Activated naive CD4-positive, alpha-beta T cell treated with anti-CD3 and anti-CD28 coated beads for 36 hours (primary cell): ENCODE measurements at places on chromosomes 7 and 10. TPM values are rescaled to one million over a fixed set of nuclear protein-coding genes. Genes with fewer than 3 reads are reported as not detected.

Gene CALCR
- not detected for total RNA-seq

Gene BTBD16
- total RNA-seq: not detected

Gene LMOD2
- total RNA-seq: not detected

Gene THSD7A
- not detected for total RNA-seq

Gene BHLHA15
- total RNA-seq: 0.41 TPM

Gene KIF20B
- 67.2 TPM for total RNA-seq

Gene SPDYE6
- not detected for total RNA-seq
